ENCODE measurements at places on chromosomes 1 and 21.

- DNase-seq = no peak
These were observed 39.9 kb downstream of the AKNAD1 start for GRCh38 chr1:108817016-108817415.

GRCh38 chr1:225482421-225482950 lies 54.6 kb upstream of the LBR start:
- no peak for DNase-seq

DNA sequence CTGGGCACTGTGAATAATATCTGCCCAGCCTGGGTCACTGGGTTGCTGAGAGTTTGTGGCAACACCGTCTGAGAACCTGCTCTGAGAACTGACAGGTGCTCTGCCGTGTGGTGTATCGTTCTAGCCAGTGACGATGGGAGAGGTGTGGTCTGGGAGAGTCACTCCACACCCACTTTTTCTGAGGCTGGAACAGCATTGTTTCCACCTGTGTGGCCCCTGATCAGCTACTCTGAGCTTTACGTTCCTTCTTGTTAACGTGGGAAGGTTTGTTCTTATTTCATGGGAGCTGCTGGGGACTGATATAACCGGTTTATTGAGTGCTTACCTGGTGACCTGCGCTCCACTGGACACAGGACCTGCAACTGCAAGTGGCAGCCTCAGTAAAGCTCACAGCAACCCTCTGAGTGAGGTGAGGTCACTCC lies 34.8 kb upstream of the TENT5C start:
- peak; percentile 58 for DNase-seq

DNA sequence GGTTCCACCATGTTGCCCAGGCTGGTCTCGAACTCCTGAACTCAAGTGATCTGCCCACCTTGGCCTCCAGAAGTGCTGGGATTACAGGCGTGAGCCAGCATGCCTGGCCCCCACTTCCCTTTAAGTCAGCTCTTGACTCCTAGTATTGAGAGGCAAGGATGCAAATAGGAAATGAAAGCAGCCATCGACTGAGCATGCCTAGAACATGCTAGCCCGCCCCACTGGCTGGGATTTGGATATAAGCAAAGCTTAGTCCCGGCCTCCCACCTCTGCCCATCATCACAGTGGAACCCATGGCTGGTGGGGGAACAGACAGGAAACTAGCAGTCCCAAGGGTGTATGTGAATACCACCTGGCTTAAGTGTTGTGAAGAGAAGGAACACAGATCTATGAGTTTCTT lies 10.5 kb downstream of the C1orf167 start:
- DNase-seq = no peak

DNA sequence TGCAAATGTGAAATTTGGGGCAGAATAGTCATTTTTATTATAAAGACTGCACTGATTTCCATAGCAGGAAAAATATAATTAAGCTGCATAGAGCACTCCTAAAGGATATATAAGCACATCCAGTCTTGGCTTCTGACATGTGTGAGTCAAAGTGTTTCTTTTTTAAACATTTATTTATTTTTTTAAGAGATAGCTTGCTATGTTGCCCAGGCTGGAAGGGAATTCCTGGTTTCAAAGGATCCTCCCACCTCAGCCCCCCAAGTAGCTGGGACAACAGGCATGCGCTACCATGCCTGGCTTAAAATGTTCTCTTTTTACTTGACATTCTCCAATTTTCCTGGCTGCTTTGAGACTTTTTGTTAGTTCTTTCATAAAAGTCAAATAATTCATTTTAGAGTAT lies 126.1 kb downstream of the HMCN1 start:
- DNase-seq = no peak

- DNase-seq = no peak
These were observed 31.2 kb downstream of the CHD1L start for GRCh38 chr1:147273409-147274336.

DNA sequence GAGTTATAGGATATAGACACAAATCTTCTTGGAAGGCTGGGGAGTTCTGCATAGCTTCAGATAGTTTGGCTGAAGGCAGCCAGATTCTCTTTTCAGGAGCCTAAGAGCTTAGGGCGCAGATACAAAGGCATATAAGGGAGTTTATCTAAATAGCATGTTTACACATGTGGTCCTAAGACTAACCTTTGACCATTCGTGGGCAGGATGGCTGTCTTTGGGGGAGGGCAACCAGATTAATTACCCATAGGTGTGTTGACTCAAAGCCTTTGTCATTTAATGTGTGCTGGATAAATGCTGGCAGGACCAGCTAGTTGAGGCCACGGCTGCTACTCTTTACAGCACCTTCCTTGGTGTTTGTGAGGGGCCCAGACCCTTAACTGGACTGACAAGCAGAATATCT lies 71.8 kb downstream of the IER5 start:
- DNase-seq = no peak

DNA sequence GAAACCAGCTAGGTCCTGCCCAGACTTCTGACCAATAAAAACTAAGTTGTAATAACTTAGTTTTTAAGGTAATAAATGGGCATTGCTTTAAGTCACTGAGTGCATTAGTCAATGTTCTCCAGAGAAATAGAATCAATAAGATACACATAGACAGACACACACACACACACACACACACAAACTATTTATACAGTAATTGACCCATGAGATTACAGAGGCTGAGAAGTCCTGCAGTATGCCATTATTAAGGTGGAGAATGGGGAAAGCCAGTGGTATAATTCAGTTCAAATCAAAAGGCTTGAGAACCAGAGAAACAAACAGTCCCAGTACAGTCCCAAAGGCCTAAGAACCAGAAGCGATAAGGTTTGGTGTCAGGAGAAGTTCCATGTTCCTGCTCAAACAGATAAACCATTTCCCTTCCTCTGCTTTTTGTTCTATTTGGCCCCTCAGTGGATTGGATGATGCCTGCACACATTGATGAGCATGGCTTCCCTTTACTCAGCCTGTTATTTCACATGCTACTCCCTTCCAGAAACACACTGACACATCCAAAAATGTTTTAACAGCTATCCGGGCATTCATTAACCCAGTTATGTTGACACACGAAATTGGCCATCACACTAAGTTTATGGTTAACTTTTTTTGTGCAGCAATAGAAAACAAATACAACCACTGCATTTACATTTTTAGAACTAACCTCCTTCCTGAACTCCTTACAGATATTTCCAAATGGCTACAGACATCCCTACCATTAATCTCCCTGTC lies 828.2 kb upstream of the NCAM2 start:
- no peak for DNase-seq

DNA sequence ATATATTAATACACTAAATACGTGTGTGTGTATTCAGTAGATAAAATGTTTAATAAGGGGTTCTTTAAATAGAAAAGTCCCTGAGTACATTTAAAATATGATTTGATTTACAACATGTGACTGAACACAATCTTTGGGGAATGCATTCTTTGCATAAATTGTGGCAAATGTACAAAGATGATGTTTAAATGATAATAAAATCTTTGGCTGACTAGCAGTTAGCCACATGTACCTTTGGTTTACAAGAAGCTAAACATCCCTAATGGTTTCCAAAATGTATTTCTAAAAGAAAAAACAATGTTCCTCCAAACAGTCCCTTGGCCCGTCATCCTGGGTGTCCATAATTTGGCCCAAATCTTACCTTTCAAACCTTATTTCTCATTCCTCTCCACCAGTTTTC lies 106.4 kb upstream of the MARK1 start:
- no peak for DNase-seq

DNA sequence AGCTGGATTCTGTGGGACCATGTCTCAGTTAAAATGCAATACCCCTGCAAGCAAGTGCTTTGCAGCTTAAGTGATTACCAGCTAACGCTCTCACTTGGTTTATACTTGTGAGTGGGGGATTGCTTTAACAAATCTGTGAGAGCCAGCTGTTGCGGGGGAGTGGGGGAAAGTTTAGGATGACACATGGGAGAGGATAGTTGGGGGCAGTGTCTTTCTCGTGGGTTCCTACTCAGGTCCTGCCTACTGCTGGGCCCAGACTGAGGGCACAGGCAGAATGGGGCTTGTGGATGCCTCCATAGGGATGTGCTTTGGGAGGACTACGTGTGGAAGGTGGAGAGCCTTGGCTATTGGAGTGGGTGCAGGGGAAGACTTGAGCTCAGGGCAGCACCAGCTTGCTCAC lies 60.1 kb downstream of the ELK4 start:
- DNase-seq = no peak

- DNase-seq = no peak
These were observed 38.7 kb downstream of the AZIN2 start for GRCh38 chr1:33119532-33120217.

GRCh38 chr1:181097242-181097641 lies 8.7 kb downstream of the IER5 start:
- no peak for DNase-seq

- DNase-seq = no peak
These were observed 23.5 kb upstream of the CR2 start for GRCh38 chr1:207430602-207431001.
